RPMI7951 (cell line): ENCODE measurements at places on chromosomes 4 and X. TPM values are rescaled to one million over a fixed set of nuclear protein-coding genes. Genes with fewer than 3 reads are reported as not detected.

- DNase-seq = no peak
These were observed 88.0 kb upstream of the RAPGEF2 start for GRCh38 chr4:159014859-159015258.

- DNase-seq = peak; percentile 42
These were observed 93.1 kb upstream of the ESX1 start for GRCh38 chrX:104347860-104348259.

DNA sequence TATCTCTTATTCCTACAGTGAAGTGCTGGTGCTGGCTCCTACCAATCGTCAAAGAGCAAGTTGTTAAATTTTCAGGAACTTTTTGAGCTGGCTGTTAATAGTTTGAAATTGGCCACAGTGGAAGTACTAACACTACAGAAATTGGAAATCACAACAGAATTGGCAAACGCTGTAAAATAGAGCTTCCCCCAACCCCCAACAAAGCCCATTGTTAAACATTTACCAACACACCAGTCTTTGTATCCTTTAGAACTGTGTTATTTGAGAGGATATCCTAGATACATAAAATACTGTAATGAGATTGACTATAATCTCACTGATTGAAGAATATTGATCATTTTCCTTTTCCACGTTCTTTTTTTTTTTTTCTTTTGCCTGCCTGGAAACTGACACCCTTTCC, 37.4 kb downstream of the FAM241A start:
- DNase-seq = no peak

DNA sequence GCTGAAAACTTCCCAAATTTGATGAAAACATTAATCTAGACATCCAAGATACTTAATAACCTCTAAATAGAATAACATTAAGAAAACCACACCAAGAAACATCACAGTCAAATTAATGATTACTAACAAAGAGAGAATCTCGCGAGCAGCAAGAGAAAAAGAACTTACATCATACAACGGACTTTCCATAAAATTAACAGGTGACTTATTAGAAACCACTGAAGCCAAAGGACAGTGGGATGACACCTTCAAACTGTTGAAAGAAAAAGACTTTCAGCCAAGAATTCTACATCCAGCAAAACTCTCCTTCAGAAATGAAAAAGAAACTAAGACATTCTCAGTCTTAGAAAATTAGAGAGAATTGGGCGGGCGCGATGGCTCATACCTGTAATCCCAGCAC, 232.0 kb downstream of the SNCA start:
- DNase-seq = no peak

DNA sequence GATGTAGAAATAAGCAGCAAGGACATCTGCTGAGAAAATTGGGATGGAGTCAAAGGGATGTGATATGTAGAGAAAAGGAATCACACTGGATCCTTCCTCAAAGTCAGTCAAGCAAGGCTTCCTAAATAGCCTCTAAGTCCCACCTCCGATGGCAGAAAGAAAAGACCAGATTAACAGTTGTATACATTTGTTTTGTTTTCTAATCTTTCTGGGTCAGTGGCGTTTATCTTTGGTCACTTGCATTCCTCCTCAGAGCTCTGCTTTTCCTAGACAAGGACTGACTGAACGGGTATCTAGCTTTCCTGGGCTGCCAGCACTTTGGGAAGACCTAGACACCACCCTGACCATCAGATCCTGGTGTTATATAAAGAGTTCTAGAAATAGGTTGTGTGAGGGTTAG, 23.2 kb downstream of the PACRGL start:
- DNase-seq = no peak

DNA sequence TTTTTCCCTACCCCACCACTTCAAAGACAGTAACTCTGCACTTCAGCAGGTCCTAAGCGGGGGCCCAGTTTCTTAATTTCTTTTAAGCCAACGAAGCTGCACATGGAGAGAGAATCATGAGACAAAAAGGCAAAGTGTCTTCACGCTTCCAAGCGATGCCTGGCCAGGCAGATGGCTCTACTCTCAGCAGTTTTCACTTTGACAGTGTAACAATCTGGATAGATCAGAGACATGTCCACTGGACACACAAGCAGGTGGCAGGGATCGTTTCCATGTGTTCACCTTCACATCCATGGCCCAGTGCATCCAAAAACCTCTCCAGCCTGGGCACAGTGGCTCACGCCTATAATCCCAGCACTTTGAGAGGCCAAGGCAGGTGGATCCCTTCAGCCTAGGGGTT, 27.8 kb downstream of the PPP2R2C start:
- DNase-seq = no peak

DNA sequence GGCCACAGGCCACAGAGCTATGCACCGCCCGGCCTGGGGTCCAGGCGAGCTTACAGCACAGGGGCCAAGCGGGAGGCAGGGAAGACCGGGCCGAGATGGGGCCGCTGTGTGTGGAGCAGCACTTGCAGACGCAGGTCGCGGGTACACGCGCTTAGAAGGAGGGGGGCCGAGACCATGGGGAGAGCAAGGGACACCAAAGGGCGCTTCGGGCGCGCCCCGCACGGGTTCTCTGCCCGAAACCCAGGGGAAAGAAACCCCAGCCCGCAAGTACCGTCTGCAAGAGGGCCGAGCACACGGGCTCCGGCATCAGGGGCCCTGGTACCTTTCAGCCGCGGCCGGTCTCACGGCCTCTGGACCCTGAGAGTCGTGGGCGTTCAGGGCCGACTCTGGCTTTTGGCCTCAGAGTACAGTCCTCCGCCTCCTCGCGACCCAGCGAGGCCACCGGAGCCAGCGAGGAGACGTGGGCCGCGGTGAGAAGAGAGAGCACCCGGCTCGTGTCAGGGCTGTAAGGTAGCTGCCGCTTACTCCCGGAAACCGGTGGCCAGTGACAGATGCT, 342 bp downstream of the EOLA2 start:
- DNase-seq = peak; percentile 9

GRCh38 chrX:107769581-107770317, 5.8 kb downstream of the TSC22D3 start:
- no peak for DNase-seq

- peak; percentile 26 for DNase-seq
These were observed 454.7 kb downstream of the IL15 start for GRCh38 chr4:142091085-142091513.

GRCh38 chr4:44660396-44660795, 9.0 kb upstream of the YIPF7 start:
- peak; percentile 2 for DNase-seq

GRCh38 chr4:139007640-139008039, 7.9 kb upstream of the NOCT start:
- DNase-seq = peak; percentile 24

GRCh38 chrX:109360301-109360700, 121.6 kb downstream of the GUCY2F start:
- no peak for DNase-seq

DNA sequence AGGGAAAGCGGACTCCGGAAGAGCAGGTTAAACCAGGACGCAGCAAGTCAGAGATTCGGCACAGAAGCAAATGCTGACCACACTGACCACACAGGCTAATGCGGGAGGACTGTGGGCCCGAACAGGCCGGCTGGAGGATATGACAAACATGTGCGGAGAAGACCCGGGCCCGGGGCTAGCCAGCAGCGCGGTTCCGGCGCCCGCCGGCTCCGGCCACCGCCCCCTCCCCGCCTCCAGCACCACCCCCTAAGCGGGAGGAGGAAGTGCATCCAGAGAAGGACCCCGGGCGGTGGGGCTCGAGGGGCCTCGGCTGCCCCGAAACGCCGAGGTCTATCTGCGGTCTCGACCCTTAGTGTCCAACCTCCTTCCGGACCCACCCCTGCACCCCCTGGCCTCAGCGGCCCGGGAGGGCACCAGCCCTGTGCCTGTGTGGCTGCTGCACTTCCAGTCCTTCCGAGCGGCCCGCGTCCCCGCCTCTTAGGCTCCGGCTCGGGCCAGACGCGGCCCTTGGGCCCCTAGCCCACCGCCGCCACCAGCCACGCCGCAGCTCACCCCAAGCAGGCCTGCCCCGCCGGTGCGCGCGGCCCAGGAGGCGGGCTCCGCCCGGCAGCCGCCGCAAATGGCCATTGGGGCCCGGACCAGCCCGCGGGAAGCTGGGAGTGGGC, 2.1 kb downstream of the ELOVL6 start:
- peak; percentile 50 for DNase-seq

DNA sequence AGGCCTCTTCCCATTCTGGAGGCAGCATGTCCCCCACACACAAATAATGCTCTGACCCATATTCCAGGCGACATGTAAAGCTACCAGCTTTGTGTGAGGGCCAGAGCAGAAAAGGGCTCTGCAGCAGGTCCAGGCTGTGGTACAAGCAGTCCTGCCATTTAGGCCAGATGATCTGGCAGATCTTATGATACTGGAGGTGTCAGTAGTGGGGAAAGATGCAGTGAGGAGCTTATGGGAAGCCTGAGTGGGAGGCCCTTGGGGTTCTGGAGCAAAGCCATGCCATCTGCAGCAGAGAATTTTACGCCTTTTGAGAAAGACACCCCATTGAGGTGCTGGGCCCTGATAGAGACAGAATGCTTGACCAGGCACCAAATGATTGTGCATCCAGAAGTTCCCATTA, 7.7 kb downstream of the SYN1 start:
- no peak for DNase-seq

GRCh38 chr4:41069257-41069656, 145.1 kb downstream of the APBB2 start:
- peak; percentile 75 for DNase-seq

- DNase-seq = no peak
These were observed 267.4 kb downstream of the IL1RAPL2 start for GRCh38 chrX:104833401-104833800.

- no peak for DNase-seq
These were observed 75.3 kb downstream of the BCOR start for GRCh38 chrX:40022421-40022820.

GRCh38 chrX:104863466-104863865, 297.5 kb downstream of the IL1RAPL2 start:
- no peak for DNase-seq

DNA sequence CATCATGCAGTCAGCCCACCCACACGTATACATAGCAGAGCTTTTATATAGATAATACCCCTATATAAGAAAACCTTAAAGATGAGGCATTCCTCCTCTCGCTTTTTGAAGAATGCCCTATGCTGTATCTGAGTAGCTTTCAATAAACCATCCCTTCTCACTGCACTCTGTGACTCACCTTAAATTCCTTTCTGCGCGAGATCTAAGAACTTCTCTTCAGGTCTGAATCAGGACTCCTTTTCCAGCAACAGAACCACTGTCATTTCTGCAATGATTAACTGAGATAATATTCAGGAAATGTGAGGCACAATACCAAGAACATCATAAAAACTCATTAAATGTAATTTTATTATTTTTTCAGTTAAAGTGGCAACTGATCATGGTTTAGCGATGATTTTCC, 76.4 kb upstream of the DCLK2 start:
- DNase-seq = no peak

GRCh38 chrX:103405009-103405333, 28.6 kb downstream of the BEX3 start:
- no peak for DNase-seq

DNA sequence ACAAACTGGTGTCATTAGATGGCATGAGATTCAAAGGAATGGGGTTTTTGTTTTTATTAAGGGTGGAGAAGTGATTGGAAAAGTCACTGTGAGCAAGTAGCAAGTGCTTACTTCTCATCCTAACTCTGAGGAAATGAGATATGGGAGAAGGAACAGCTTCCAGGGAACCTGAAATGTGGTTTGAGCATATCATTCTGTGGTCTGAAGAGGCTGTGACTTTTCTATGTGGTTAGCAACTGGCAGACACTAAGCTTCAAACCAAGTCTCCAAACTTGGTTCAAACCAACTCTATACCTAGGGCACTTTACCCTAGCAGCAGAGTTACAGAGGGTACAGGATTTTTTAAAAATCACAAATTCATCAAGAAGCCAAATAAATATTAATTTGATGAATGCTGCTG, 58.2 kb downstream of the DCLK2 start:
- peak; percentile 77 for DNase-seq

DNA sequence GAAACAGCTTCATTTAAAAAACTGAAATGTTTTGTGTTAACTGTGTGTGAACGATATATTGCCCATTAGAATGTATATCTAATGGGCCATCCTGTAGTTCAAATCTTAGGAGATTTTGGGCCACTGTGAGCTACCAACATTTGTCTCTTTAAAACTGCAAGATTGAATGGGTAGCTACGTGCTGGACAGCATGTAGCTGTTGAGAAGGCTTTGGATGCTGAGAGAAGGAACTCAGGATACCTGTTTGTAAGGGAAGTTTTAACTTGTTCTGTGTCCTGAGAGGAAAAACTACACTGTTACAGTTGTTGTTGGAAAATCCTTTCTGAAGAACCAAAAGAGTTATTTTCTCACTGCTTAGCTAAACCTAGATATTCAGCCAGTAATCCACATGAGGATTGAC, 45.9 kb downstream of the PDLIM5 start:
- DNase-seq = no peak

- no peak for DNase-seq
These were observed 216.4 kb upstream of the RASGEF1B start for GRCh38 chr4:81688085-81688484.

DNA sequence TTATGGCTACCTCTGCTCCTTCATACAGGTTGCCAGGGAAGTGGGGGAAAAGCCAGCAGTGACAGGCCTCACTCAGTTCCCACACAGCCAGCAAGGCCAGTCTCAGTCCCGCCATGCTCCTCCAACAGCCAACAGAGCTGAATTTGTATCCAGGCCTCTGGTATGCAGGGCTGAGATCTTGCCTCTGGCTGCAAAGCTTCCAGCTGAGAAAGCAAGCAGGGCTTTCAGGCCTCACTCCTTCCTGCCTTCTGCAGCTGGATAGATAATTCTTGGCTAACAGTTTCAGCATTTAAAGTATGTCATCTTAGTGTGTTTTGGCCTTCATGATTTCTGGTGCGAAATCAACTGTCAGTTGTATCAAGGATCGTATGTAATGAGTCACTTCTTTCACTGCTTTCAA, 103.6 kb downstream of the GNL3L start:
- no peak for DNase-seq

DNA sequence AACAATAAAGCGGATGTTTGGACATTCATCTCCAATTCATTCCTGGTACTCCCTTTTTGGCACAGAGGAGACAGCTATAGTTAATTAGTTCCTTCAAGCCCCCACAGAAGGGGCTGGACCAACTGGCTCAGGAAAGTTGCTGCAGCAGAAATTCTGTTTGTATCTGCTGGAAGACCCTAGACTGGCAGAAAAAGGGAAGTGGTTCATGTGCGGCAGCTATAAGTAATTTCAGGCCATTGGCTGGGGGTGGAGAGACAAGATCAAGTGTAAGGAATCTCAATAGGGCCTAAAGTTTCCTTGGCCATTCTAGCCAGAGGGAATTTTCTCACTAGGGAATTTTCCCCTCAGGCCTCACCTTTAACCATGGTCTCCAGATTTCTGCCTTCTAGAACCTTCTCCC, 89.9 kb upstream of the DHX15 start:
- DNase-seq = no peak

The TCEAL6 gene
- not detected in 2 replicates for total RNA-seq

The FRAS1 gene
- under 0.01 and 0.10 TPM in 2 replicates for total RNA-seq

The SH3RF1 gene
- 6.3 and 9.4 TPM in 2 replicates for total RNA-seq

The NR0B1 gene
- 0.48 and 0.49 TPM in 2 replicates for total RNA-seq

The GLA gene
- total RNA-seq = 57.2 and 58.0 TPM in 2 replicates

The BRS3 gene
- total RNA-seq = not detected in 2 replicates

The DGAT2L6 gene
- not detected in 2 replicates for total RNA-seq

The VSIG4 gene
- total RNA-seq = not detected in 2 replicates

The SYP gene
- 0.36 and 0.59 TPM in 2 replicates for total RNA-seq

The ADH7 gene
- total RNA-seq = not detected in 2 replicates

The PNMA6F gene
- not detected in 2 replicates for total RNA-seq

The GDPD2 gene
- total RNA-seq = not detected in 2 replicates

The MID1 gene
- 16.0 and 16.6 TPM in 2 replicates for total RNA-seq

The ARMCX2 gene
- 18.0 and 27.3 TPM in 2 replicates for total RNA-seq

The TMPRSS11B gene
- not detected in 2 replicates for total RNA-seq

The ANK2 gene
- 7.0 and 10.5 TPM in 2 replicates for total RNA-seq
